ENCODE measurements at places on chromosomes 16 and 17.
A peak's percentile ranks its signal among the peaks of the same experiment; 100 is the strongest.

DNA sequence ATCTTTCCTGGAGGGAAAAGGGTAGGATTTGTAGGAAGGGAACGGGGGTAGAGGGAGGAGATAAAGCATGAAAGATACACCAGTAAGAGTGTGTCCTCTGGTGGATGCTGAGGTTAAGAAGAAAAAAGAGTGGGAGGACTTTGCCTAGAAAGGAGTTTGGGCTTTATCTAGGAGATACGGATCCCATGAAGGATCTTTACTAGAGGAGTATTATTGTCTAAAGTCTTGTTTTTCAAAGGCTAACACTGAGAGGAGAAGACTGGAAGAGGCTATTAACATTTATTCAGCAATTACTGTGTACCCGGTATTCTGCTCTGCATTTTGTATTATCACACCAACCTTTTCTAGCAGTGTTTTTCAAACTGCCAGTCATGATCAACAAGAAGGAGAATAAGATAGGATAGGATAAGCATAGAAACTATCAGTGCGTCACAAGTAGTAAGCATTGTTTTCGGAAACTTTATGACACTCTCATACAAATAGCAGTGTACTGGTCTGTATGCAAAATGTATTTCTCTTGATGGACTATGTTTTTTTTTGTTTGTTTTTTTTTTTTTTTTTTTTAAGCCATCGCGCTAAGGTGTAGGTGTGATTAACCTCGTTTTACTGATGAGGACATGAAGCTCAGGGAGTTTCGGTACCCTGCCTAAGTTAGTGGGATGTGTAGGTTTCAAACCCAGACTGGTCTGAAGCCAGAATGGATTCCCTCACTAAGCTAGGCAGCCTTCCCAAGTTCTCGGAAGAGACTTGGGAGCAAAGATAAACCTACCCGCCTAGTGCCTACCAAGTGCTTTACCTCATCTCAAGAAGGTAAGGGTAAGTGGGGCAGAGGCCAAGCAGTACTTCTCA is 1.3 kb upstream of the SP2 start:
- no peak for DNase-seq

DNA sequence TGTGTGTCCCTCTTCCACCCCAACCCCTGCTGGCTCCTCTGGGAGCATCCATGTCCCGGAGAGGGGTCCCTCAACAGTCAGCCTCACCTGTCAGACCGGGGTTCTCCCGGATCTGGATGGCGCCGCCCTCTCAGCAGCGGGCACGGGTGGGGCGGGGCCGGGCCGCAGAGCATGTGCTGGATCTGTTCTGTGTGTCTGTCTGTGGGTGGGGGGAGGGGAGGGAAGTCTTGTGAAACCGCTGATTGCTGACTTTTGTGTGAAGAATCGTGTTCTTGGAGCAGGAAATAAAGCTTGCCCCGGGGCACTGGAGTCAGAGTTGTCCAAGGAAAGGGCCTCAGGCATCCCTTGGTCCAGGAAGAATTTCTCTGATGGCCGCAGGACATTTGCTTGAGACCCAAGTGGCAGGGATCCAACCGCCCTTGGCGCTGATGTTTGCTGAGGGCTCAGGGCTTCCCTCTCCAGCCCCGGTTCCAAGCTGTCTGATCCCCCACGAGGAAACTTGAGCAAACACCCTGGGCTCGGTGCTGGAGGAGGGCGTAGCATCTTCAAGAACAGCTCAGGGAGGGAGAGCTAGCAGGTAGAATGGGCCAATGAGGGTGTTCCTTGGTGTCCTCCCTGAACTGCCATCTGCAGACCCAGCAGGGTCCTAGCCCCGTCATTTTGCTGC is 4.5 kb downstream of the NXPH3 start:
- no peak for DNase-seq

DNA sequence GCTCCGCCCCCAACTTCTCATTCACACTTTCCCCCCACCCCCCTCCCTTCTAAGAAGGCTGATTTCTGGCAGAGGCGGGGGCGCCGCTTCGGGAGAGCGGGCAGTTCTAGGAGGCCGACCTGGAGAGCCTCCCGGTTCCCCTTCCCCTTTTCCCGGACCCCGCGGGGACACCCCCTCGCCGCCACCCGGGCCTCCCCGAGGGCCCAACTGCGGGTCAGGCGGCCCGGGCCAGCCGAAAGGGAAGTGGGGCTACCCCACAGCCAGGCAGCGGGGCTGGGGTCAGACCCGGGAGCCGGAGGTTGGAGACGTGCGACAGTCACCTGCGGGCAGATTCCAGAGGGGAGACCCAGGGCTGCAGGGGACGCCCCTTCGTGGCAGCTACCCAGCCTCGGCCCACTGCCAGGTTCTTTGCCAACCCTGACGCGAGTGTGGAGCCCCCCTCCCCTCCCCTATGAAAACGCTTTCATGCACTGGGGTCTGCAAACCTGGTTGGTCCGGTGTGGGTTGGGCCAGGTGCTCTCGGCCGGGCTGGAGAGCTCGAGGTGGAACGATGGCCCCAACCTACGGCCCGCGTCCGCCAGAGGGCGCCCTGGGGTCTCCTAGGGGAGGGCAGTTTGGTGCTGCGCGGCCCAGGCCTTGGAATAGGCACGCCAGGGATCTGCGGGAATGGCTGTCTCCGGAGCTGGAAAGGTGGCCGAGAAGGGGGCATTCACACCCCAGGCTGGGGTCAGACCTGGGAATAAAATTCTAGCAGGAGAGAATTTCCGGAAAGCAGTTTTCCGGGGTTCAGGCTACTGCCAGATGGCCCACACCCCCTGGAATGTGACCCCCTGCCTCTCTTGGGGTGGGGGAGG is 721 bp upstream of the SOCS3 start:
- DNase-seq, result peak; percentile 95

- no peak for DNase-seq
These were observed 28.8 kb upstream of the PRKCB start for GRCh38 chr16:23807028-23807427.

GRCh38 chr17:9255833-9256232 is 234.5 kb downstream of the NTN1 start:
- no peak for DNase-seq

DNA sequence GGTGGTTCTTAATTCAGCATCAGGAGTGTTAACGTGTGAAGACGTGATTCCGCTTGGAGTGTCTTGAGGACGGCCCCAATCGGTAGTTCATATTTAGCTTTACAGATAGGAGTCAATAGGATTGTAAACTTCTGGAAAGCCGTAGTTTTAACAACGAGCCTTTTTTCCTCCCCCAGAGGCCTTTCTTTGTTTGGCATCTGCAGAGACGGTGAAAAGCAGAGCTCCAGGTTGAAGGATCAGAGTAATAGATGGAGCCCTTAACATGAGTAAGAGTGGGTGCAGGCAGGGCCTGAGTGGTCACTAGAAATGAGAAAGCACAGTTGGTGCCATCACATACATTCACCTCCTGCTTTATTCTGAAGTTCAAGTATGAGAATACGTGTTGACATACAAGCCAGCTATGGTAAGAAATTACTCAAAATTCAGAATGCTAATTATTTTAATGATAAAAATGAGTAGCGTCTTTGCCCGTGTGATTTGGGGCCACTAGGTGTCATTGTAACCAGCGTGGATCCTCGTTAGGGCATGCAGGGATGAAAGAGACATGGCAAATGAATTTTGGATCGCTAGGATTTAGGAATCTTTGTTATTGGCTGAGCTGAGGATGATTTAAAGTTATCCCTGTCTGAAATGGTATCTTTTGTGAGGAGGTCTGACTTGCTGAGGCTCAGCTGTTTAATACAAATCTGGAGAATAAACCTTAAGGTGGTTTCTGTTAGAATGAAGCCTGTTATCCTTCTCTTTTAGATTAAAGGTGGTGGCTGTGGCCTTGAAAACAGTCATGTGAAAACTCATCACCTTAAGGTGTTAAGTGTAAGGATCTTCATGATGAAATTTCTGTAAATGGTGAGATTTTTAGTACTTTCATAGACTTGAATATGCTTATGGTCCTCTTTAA is 18.6 kb downstream of the PRCD start:
- DNase-seq, result peak; percentile 43

DNA sequence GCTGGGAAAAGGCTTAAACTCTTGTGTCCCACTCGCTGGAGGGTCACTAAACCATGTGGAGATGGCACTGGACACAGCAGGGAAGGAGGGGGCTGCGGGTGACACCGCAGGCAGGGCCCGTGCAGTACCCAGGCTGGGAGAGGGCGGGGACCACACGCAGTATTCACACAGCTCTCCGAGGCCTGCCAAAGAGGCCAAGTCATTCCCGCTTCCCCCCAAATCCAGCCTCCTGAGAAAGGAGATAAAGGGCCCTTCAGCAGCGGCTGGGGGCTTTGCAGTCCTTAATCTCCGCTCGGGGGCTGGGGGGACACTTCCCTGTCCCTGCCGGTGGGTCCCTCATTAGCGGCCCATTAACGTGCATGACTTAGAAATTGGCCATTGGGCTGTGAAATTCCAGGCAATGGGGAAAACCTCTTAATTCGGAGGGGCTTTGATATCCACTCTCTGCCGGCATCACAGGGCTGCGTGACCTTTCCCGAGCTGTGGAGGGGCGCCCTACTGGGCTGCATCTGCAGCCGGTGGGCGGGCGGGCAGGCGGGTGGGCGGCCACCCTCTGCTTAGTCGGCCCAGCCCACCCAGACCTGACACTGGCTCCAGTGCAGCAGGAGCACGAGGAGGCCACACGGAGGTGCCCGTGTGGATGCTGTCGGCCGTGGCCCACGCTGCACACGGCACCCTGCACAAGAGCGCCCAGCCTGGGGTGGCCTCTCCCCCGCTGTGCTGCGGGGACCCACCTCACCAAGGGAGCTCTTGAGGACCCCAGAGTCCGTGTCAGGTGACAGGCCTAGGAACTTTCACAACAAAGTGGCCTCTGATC is 2.6 kb upstream of the SLC38A8 start:
- DNase-seq, result no peak

DNA sequence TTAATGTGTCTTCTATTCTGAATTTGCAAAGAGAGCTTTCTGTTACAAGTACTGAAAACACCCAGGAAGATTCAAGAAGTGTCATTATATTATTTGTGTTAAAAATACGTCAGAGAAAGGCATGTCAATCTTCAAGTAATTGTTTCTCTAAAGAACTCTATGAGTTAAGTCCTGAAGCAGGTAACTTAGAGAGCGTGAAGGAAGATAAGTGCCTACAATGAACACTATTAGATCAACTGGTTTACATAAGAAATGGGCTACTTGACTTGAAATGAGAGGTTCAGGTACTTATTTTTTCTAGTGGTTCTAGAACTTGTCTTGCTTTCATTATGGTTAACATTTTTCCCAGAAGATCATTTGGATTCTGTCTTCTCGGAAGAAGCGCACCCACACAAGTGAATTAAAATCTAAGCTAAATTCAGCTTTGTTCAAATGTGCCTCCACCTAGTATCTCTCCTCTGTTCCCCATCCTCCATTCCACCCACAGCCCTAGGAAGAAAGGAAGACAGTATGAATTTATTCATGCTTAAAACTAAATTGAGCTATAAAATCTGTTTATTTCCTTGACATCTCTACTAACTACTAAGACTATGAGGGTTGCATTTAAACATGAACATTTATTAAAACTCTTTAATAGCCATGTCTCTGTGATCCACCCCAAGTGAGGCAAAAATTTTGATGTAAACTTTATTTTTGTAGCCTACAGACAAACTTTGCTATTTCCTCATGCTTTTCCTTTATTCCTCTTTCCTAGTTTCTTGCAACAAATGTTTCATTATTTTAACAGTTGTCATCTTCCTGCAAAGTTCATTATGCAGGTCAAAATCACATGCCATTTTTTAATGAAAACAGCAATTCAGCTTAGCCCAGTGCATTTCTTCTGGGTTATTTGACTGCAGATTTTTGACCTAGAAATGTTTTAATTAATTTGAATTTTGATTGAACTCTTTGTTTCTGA is 206.8 kb downstream of the KCNJ2 start:
- no peak for DNase-seq

- DNase-seq, result peak; percentile 45
These were observed 115.9 kb downstream of the DYNLRB2 start for GRCh38 chr16:80656711-80657150.

- no peak for DNase-seq
These were observed 210.0 kb upstream of the GSE1 start for GRCh38 chr16:85402910-85403692.

DNA sequence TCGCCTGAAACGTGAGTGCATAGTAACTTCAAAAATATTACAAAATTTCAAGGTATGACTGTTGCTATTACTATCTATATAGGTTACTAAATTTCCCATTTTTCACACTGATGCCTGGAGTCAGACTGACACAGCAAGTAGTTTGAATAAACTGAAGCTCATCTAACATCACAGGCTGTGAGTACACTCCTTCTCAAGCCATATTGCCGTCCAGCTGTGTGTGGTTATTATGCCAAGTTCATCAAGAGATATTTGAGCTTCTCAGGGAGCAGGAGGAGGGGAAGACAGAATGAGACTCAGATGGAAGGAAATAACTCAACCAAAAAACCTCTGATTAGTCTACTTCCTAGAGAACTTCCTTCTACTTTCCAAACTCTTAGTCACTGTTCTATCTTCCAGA is 473.9 kb downstream of the TOX3 start:
- DNase-seq, result no peak

DNA sequence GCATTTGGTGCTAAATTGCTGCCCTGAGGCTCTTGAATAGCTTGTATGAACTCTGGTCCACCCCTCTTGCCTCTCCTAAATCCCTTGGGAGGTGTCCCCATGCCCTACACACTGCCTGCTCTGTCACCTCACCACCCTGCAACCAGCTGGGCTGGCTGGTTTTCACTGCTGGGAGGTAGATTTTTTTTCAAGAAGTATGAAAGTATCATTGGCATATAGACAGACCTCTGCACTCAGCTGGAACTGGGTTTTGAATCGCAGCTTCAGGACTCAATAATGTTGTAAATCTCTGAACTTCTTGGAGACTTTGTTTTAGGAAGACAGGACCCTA is 184.9 kb downstream of the MSI2 start:
- no peak for DNase-seq

DNA sequence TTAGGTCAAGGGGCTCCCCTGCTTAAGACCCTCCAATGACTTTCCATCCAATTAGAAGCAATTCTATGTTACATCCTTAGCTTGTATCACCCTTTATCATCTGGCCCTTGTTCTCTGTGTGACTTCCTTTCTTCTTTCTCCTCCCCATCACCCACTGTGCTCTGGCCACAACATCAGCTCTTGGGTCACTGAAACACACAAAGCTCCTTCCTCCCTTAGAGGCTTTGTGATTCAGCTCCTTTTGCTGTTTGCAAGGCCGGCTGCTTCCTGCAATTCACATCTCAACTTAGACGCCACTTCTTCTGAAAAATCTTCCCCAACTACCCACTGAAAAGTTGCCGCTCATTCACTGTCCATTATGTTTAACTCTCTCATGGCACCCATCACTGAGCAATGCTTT is 130.9 kb upstream of the CACNG3 start:
- DNase-seq, result no peak

GRCh38 chr16:72821185-72821950 is 226.6 kb downstream of the ZFHX3 start:
- DNase-seq, result no peak

GRCh38 chr17:37779554-37779953 is 34.7 kb upstream of the HNF1B start:
- DNase-seq, result no peak

- no peak for DNase-seq
These were observed 49.0 kb upstream of the PIK3R6 start for GRCh38 chr17:8916466-8916865.

DNA sequence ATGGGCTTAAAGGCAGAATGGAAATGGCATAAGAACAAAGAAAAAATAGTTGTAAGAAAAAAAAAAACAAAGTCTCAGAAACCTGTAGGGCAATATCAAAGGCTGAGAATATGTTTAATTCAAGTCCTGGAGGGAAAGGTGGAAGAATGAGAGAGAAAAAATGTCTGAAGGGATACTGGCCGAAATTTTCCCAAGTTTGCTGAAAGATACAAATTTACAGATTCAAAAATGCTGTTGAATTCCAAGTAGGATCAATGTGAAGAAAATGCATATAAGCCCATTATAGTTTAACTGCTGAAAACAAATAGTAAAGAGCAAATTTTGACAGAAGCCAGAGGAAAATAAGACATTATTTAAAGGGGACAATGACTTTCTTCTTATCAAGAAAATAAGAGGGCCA is 6.6 kb upstream of the USP22 start:
- no peak for DNase-seq
